ENCODE measurements at places on chromosomes 13 and 19. TPM values are rescaled to one million over a fixed set of nuclear protein-coding genes. Genes with fewer than 3 reads are reported as not detected.

The GGACT gene
- total RNA-seq = 6.0 TPM

The ZNF415 gene
- 1.0 TPM for total RNA-seq

The CCDC70 gene
- not detected for total RNA-seq

The EBI3 gene
- total RNA-seq = 28.1 TPM

The CD177 gene
- total RNA-seq = not detected

The NLRP7 gene
- 0.20 TPM for total RNA-seq

The PGLYRP2 gene
- 0.34 TPM for total RNA-seq

The TMC4 gene
- total RNA-seq = 4.9 TPM

The ADGRE3 gene
- not detected for total RNA-seq

The UQCRFS1 gene
- 28.6 TPM for total RNA-seq

The LYPD3 gene
- 0.85 TPM for total RNA-seq

All from T-helper 1 cell treated with Interleukin-12 subunit alpha and Interleukin-12 subunit beta and Interleukin-4 antibody, amounts not matched to agents 30 ng/mL and 1 ng/mL, for 36 hours (primary cell).